NCI-H1048 (cell line): ENCODE measurements at places on chromosomes 12 and 14.

GRCh38 chr14:52693036-52693435, 2.3 kb downstream of the ERO1A start:
- no peak for DNase-seq

DNA sequence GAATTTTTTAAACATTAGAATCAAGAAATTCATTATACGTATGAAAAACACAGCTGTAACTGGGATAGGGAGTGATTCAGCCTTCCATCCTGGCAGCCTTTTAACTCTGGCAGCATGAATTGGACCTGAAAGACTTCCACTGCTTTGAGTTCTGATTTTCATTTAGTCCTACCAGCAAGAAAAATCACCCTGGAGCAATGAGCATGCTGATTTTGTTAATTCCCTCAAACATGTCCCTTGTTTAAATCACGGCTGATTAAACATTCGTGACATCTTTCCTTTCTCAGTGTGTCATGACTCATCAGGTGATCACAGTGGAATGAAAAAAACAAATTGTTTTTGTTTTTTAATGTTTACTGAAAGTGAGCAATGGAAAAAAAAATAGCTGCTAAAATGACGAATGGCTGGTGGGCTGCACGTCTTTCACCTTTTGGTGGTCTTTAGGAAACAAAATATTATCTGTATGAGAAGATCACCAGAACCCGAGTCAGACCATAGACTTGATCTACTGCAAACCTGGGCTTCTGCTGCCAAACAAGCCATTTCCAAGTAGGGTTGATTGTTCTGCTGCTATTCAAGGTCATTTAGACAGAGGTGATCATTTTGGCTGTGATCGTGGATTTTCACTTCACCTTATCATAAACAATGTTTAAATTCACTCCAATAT, 67.0 kb upstream of the CAND1 start:
- no peak for DNase-seq

DNA sequence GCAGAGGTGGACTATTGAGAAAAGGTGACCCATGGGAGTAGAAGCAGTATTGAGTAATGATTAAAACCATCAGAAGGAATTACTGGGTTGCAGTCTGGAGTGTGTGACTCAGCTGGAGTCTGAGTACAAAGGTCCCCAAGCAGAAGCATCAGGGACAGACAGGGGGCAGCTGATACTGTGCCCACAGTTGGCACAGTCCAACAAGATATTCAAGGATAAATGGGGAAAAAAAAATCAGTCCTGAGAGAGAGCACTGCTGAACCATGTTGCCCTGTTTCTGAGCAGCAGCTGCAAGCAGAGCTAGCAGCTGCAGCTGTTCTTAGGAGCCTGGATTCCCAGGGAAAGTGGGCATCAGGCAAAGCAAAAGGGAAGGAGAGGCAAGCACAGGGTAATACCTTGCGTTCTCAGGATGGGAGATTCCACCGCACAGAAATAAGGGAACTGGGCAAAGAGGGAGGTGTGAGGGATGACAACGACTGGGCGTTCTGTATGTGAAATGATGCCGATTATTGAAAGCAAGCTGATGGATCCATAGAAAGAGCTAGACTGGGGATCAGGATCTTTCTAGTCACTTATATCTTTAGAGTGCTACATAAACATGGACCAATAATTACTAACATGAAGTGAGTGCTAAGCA, 17.7 kb downstream of the NEUROD4 start:
- no peak for DNase-seq

DNA sequence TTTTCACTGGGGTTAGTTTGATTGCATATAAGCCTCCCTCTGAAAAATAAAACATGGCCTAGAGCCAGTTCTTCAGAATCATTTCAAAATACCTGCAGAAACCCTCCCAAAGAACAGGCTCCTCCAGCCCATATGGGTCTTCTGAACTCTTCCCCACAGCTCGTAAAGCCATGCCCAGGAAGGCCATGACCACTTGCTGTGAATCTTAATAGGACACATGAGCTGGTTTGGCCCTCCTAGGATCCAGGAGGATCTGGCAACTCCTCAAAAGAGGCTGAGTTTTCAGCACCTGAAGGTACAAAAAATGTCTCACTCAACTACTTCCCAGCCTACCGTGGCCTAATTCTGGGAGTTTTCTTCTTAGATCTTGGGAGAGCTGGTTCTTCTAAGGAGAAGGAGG, 2.4 kb downstream of the MYBPC1 start:
- DNase-seq: no peak

DNA sequence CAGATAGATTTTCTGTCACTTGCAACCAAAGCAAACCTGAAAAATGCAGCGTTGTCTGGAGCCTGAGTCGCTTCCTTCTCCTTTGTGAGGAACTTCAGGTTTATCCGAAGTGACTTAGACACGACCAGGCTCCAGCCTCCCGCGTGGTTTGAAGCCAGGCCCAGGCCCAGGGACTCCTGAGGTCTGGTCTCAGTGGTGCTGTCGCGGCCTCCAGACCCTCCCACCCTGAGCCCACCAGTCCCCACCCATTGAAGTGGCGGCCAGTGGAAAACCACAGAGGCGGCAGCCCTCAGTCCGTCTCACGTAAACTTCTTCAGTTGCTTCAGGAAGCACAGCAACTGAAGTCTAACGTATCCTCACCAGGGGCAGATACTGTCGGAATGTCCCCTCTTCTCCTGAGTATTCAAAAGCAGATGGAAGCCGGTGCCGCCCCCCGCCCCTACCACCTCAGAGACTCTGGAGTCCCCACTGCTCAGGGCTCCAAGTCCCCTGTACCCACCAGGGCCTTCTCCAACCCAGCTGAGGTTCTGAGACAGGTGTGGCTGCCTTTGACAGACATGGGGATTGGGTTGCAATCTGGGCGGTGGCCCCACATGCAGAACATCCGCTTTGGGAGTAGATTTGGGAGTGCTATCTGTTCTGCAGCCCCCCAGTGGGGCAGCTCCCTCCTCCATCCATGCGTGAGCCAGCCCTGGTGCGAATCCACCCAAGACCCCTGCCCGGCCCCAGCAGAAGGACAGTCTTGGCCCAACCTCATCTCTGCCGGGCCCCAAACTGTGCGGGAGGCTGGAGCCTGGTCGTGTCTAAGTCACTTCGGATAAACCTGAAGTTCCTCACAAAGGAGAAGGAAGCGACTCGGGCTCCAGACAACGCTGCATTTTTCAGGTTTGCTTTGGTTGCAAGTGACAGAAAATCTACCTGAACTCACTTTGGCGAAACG, 26.6 kb upstream of the GALNT9 start:
- DNase-seq: no peak

DNA sequence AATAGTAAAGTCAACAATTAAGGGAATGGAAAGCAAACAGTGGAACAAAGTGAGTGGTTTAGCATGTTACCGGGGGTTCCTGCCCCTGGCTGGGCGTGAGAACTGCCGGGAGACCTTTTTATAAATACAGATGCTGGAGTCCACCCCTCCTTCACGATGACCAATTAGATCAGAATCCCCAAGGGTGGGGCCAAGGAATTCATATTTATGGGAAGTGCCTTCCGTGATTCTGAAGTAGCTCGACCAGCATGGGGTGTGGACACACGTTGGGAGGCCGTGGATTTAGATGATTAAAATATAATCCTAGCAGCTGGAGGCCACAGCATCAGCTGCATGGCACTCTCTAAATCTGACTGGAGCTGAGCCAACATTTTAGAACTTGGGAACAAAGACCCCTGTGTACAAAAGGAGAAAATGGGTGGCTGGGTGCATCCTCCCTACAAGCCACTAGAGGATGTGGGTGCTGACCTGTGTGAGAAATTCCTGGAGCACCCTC, 87.9 kb downstream of the SRRM4 start:
- DNase-seq: no peak

GRCh38 chr12:10584415-10584814, 29.0 kb downstream of the MAGOHB start:
- DNase-seq: no peak

DNA sequence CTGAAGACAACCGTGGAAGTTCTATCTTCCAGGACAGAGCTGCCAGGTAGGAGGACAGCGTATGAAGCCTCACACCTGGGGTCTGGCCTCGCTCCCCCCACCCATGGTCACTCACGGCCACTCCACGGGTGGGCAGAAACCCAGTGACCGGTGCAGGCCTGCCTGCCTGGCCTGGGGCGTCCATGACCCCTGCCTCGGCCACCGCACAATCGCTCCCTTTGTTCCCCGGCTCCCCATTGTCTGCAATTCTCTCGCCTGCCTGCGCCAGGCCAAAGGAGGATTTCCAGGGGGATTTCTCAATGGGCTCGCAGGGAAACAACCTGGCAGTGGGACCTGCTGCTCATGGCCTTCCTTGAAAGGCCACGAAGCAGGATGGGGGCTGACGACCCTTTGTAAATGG, 22.6 kb downstream of the CCDC85C start:
- no peak for DNase-seq

DNA sequence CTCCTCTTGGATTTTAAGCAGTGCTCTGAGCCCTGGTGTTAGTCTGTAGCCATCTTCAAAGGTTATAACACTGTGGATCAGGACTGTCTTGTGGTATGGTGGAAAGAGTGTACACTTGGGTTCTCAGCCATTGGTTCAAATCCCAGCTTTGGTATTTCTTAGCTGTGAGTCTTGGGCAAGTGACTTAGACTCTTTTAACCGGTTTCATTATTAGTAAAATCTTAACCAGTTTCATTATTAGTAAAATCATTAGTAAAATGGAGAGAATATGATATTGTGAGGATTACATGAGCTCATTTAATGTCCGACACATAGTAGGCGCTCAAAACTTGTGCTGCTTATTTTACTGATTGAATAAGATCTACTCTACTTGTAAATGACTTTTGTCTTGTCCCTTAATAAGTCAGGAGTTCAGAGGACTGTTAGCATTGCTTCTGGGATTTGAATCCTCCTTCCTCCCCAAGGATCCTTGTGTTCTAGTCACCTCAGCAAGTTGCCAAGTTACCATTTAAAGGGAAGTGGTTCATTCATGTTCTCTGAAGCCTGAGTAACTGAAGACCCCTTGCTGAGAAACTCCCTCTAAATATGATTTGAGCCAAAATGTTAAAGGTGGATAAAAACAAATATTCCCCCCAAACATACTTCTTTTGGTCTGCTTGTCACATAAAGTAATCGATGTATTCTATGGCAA, 12.4 kb downstream of the TTLL5 start:
- no peak for DNase-seq

DNA sequence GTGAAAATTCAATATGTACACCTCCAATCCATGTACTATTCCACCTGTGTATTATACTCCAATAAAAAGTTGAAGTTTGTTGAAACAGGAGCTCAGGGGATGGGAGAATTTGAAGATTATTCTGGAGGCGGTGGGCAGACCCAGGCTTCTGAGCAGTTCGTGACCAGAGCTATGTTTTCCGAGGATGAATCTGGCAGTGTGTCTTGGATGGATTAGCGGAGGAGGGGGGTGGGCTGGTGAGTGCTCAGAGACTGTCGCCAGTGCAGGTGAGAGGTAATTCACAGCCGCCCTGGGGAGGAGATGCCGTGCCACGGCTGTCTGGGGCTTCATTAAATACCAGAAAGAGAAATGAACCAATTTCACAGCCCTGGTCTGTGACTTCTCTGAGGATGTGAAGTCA, 283.0 kb upstream of the RTL1 start:
- DNase-seq: no peak

DNA sequence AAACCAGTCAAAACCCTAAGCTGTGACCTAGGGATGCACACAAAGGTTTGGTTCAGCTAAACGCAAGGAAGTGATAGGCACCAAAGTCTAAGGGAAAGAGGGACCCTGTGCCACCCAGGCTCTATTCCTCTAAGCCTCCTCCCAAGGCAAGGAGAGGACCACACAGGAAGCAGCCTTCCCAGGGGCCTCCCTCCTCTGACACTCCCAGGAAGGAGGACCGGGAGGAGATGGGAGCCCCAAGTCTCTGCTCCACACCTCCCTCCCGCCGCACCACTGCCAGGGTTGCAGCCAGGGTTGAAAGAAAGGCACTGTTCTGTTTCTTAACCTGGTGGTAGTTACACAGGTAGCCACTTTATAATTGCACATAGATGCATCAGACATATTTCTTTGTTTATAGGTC, 21.9 kb downstream of the TCHP start:
- DNase-seq: no peak

- DNase-seq: no peak
These were observed 372.9 kb downstream of the C12orf50 start for GRCh38 chr12:87656311-87656710.

- no peak for DNase-seq
These were observed 241.7 kb downstream of the ZFP36L1 start for GRCh38 chr14:68551045-68551683.

- DNase-seq: no peak
These were observed 93.8 kb downstream of the RFLNA start for GRCh38 chr12:124388679-124389137.

- no peak for DNase-seq
These were observed 59.5 kb downstream of the SMOC1 start for GRCh38 chr14:69938751-69939150.
